ENCODE measurements at places on chromosomes 16 and 17.

DNA sequence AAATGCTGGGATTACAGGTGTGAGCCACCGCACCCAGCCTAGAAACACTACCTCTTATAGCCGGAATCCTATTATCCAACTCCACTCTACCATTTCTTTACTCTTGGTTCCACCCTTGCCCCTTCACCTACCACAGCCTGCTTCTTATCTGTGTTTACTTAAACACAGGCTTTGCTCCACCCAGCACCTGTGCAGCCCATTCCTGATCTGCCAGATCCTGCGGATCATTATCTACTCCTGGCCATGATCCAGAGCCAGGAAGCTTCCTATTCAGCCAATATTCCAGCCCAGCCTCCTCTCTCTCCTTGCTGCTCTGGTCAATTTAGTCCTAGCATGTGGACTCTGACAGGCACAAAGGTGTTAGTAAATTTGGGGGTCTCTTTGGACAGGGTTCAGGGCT lies 98.8 kb upstream of the MED13 start:
- peak; percentile 54 for DNase-seq

DNA sequence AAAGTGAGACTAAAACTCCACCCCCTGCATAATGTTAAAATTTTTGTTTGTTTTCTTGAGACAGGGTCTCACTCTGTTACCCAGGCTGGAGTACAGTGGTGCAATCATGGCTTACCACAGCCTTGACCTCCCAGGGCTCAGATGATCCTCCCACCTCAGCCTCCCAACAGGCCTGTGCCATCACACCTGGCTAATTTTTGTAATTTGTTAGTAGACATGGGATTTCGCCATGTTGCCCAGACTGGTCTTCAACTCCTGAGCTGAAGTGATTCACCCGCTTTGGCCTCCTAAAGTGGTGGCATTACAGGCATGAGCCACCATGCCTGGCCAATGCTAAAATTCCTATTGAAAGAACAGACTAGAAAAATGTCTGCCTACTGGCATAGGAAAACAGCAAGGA lies 103.8 kb downstream of the TRIM37 start:
- DNase-seq, result no peak

DNA sequence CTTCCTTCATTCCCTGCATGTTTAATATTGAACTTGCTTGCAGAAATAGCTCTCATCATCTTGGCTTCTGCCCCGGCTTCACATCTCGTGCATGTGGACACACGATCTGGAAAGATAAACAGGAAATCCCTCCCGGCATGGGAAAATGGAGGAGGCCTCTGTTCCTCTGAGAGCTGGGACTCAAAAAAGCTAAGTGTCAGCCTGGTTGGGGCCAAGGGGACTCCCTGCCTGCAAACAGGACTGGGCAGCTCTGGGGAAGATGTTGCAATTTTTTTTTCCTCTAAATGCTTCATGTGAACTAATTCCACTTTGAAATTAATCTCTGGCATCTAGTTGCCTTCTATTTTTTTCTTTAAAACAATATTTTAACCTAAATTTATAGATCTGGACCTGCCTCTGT lies 24.8 kb downstream of the ITPRIPL2 start:
- DNase-seq, result no peak

DNA sequence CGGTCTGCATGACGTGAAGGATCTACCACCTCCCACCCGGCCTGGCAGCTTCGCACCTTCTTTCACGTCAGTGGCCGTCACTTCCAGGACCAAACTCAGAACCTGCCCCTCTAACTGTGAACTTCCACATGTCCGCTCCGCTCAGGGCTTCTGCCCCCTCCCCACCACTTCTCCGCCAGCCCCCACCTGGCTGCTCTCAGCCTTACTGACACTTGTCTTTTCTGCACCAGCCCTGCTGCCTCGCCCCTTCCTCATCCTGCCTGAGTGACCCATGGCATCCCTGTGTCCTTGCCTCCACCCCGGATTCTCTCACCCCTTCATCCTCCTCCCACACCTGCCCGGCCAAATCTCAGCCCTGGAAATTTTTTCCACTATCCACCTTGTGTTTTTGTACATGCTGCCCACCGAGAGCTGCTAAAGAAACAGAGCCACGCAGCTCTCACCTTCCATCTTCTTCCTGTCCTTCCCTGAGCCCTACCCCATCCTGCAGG lies 14.2 kb downstream of the PIMREG start:
- DNase-seq, result no peak

GRCh38 chr17:32894245-32894644 lies 17.3 kb upstream of the MYO1D start:
- no peak for DNase-seq

GRCh38 chr17:29650396-29650795 lies 27.7 kb upstream of the CORO6 start:
- DNase-seq, result no peak

- DNase-seq, result no peak
Measured at GRCh38 chr17:13631529-13631928, 29.8 kb upstream of the HS3ST3A1 start.

GRCh38 chr17:67130768-67131167 lies 86.4 kb downstream of the CACNG1 start:
- no peak for DNase-seq

DNA sequence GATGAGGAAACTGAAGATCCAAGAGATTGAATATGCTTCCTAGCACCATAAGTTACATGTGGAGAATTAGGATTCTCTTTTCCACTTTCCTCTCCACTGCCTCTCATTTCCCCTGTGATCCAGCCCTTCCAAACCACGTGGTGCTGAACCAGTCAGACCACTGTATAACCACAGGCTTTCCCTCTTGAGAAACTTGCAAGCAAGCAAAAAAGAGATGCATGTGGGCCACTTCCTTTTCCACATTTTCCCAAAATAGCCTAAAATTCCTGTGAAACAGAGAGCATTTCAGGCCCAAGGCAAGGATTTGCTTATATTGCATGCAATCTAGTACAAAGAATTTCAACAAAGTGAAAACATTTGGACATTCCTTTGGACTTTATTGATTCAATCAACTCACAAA lies 59.3 kb upstream of the KSR1 start:
- DNase-seq, result no peak

GRCh38 chr16:89709716-89710432 lies 8.4 kb upstream of the SPATA2L start:
- DNase-seq, result no peak

DNA sequence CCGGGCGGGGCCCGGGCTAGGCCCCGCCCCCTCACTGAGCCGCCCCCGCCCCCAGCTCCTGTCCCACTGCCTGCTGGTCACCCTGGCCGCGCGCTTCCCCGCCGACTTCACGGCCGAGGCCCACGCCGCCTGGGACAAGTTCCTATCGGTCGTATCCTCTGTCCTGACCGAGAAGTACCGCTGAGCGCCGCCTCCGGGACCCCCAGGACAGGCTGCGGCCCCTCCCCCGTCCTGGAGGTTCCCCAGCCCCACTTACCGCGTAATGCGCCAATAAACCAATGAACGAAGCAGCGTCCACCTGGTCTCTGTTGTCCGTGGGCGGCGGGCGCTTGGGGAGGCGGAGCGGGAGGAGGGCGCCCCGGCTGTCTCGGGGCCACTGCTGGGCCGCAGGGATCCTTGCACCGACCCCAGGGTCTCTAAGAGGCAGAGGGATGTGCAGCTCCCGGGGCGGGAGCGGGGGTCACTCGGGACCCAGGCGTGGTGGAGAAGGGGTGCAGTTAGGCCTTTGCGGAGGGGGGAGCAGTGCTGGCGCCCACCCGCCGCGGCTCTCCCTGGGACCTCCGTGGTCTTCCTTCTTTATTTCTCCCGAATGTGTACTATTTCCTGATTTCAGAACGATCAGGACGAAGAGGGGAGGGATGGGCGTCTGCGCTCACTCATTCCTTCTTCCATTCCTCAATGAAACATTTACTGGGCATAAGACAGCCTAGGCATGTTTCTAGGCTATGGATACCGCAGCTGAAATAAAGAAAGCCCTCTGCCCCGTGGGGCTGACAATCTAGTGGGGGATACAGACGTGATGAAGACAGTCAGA lies 2.0 kb downstream of the HBZ start:
- DNase-seq, result peak; percentile 68

DNA sequence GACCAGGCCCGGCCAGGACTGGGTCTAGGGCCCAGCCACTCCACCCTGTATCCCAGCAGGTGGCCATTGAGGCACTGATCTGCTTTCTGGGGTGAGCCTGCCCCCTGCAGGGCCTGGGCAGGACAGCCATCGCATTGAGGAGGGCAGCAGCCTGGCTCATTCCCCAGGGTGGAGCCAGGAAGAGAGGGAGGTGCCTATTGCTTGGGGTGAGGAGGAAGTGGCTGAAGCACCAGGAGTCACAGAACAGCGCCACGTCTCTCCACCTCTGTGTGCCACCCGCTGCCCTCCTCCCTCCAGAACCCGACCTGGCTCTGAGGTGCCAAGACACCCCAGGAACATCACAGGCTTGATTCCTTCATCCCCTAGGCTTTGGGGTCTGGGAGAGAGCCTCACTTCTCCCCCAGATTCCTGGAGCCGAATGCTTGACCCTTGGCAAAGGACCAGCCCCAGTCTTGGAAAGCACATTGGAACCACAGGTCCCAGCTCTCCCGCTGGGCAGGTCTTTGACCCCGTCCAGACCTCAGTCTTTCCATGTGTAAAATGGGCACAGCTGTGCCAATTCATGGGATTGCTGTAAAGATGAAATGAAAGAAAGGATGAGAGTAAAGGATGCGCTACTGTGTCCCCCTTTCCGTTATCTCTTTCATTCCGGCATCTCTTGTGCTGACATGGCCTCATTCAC lies 7.2 kb upstream of the KRT36 start:
- peak; percentile 76 for DNase-seq

DNA sequence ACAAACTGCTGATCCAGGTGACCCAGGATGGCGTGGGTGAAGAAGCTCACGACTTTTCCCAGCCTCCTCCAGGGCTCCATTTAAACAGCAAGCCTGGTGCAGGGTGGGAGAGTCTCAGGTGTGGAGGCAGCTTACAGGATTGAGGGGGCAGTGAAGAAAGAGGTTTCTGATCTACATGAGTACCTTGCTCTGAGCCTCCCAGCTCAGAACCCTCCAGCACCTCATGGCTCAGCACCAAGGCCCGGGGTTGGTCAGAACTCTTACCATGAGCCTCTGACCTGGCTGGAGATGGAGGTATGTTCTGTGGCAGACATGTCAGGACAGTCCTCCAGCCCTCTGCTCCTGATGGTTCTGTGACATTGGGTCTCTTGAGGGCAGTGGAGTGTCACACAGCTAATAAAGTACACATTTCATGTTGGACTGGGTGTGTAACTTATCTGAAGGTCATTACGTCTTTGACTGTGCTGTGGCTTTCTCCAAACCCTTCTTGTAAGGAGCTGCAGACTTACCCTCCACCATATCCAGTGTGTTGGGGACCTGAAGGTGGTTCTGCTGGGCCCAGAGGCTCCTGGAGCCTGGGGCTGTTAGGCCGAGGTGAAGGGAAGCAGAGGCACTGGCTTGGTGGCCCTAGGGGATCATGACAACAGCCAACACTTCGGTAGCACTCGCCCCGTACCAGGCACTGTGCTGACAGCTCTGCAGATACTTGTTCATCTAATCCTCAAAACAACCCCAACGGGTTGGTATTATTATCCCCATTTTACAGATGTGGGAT lies 3.8 kb upstream of the DCAF7 start:
- DNase-seq, result peak; percentile 26

- DNase-seq, result no peak
Measured at GRCh38 chr16:51565184-51565583, 414.1 kb upstream of the SALL1 start.

DNA sequence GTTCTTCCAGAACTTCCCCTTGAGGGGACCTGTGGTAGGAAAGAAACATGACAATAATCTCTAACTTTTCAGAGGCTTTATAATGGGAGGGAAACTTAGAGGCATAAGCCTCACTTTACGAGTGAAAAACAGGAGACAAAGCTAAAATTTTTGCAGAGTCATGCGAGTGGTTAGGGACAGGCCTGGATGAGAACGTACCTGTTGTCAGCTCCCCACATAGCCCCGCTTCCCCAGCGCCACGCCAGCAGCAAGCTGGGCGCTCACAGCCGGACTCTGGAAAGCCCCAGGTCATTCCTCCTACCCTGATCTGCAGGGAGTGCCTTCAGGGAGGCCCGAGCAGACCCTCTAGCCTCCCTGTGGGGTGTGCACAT lies 53.6 kb downstream of the LDHD start:
- DNase-seq, result no peak

DNA sequence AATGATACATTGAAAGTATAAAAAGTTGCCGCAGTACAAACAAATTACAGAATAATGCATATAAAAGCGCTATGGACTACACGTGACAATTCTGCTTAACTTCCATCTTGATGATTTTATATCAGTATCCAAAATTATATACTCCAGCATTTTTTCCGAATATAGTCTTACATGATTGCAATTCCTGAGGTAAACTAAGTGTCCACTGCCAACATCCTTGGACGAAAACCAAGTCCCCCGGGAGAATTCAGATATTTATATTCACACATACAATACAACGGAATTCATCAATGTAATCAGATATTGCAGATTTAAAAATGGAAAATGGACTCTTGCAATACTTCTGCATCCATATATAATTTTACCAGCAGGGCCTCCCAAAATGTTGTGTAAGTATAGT lies 8.9 kb upstream of the MYH11 start:
- DNase-seq, result no peak

DNA sequence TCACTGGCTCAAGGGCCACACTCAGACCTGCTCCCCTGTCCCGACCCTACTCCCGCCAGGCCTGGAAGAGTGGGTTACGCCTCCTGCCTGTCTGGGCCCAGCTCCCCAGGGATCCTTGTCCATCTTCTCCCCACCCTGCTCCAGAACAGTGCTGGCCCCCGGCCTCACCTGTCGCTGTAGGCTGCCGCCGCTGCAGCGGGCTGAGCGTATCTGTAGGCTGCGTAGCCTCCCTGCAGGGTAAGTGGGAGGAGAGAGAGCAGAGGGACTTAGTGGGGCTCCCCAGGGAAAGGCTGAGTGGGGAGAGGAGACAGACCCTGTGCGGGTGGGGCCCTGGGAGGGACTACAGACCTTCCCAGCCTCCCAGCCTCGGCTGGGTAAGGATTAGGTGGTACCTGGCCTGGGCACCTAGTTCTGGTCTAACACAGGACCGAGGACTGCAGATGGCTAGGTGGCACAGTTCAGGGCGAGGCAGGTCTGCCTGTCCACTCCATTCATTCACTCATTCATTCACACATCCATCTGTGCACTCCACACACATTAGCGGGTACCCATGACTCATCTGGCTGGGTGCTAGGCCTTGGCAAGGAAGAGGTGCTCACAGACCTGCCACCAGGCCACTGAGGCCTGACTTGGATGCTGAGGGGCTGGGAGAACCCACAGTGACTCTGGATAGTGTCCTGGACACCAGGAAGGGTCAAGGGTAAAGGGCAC lies 20.9 kb downstream of the ENGASE start:
- peak; percentile 68 for DNase-seq
